COLO829 (cell line): ENCODE measurements at places on chromosomes 1 and 21.
A peak's percentile ranks its signal among the peaks of the same experiment; 100 is the strongest.

GRCh38 chr1:164774413-164774812 is 215.4 kb downstream of the PBX1 start:
- DNase-seq, result no peak

GRCh38 chr1:41547781-41548560 is 63.5 kb upstream of the EDN2 start:
- no peak for DNase-seq

DNA sequence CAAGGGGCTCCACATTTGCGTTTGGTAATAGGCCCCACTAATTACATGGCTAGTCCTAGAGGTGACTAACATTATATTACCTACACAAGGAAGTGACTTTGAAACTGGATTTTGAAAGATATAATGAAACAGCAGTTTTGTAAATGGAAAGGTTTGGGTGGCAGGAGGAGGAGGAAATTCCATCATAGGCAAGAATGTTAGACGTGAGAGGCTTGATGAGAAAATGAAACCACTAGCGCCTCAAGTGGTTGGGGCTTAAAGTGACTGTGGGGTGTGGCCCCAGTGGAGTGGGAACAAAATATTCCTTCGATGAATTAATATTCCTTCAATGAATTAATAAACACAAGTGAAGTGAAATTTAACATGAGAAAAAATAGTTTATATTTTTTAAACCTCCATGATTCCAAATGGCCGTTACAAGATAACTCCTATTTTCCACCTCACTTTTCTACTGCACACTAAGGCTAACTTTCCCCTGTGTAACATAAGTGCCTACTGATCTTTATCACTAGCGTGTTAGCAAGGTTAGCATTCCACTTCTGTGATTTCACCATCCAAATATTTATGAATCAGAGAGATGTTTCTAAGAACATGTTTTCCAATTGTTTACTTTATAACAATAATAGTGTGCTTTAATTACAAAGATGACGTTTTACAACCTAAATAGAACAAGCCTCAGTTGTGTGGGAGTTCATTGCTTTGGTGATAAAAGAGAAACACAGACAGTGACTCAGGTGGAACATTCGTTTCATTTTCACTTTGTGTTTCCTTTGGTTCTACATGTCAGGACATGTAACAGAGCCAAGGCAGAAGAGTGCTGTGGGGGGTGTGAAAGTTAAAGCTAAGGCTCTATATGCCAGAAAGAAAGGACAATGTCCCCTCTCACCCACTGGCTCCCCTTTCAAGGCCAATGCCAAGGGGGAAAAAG is 12.5 kb upstream of the ATF3 start:
- DNase-seq, result peak; percentile 95

GRCh38 chr1:46363121-46363520 is 22.5 kb downstream of the NSUN4 start:
- no peak for DNase-seq

- no peak for DNase-seq
Measured at GRCh38 chr1:224084867-224085266, 29.0 kb upstream of the FBXO28 start.

- DNase-seq, result no peak
Measured at GRCh38 chr1:245690946-245691541, 536.3 kb downstream of the KIF26B start.

DNA sequence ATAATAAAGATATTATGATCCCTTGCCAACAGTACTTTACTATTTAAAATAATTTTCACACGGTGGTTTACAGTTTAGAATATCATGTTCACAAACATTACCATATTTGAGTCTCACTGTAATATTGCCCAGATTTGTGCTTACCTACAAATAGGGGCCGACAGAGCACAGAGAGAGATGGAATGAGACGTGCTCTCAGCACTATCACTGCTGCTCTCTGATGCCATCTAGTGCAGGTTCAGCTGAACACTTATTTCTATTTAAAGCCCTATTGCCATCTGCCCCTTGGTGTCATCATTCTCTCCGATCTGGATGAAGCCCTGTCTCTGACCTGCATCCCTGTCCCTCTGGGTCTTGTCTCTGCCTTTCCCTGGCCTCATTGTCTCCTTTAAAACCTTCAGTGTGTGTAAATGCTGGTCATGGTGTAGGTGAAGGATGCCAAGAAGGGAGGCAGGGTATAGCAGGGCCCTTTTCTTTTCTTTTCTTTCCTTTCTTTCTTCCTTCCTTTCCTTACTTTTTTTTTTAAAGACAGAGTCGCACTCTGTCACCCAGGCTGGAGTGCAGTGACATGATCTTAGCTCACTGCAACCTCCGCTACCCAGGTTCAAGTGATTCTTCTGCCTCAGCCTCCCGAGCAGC is 6.9 kb upstream of the GPATCH4 start:
- peak; percentile 74 for DNase-seq

GRCh38 chr1:109977225-109977624 is 7.3 kb upstream of the AHCYL1 start:
- DNase-seq, result no peak

DNA sequence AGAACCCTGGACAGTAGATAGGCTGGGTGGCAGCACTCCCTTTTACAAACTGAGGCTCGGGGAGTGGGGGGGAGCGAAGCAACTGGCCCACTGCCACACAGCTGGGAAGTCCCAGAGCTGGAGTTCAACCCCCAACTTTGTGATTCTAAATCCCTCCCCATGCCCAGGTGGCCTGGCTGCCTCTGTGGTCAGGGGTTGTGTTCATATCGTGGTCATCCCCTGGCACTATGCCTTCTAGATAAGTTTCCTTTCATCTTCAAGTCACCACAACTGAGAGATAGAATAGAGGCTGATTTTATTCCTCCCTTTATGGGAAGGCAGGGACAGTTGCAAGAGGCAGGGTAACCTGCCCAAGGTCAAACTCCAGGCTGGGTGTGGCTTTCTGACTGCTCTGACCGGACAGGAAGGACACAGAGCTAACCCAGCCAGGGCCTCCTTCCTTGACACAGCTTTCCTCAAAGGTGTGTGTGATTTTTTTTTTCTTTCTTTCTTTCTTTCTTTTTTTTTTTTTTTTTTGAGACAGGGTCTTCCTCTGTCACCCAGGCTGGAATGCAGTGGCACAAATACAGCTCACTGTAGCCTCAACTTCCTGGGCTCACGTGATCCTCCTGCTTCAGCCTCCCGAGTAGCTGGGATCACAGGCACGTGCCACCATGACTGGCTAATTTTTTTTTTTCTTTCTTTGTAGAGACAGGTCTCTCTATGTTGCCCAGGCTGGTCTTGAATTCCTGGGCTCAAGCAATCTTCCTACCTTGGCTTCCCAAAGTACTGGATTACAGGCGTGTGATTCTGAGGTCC is 18.4 kb upstream of the TNFRSF1B start:
- DNase-seq, result no peak

GRCh38 chr1:18554597-18554996 is 73.9 kb downstream of the KLHDC7A start:
- no peak for DNase-seq
